ENCODE measurements at places on chromosomes 2 and 18.

DNA sequence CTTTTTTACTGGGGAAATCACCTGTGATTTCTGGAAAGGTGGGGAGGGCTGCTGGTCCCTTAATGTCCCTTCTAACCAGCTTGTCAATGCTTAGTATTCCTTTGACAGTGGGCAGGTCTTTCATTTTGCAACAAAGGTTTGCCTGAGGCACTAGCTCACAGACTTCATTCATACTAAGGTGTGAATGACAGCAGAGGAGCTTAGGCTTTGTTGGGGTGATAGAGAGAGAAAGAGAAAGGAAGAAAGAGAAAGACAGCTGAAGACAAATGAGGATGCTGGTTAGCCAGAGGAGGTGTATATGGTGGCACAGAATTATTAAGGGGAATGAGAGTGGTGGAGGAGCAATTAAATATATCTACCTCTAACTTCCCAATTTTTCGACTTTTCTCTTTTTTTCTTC lies 28.9 kb upstream of the GTF2A1L start:
- DNase-seq, result no peak

DNA sequence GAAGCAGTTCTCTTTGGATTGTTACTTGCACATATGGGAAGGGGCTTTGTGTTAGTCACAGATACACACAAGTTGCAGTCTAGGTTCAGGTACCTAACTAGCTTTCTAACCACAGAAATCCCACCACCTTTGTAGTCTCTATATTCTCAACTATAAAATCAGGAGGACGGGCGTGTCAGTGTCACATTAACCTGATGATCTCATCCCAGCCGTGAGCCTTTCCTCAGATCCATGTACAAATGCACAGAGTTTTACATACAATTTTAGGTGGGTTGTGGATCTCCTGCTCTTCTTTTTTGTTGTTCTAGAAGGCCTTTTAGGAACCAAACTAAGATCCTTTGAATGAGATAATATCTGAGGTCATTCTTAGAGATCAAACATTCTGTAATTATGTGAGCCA lies 94.0 kb downstream of the ZNF532 start:
- no peak for DNase-seq

DNA sequence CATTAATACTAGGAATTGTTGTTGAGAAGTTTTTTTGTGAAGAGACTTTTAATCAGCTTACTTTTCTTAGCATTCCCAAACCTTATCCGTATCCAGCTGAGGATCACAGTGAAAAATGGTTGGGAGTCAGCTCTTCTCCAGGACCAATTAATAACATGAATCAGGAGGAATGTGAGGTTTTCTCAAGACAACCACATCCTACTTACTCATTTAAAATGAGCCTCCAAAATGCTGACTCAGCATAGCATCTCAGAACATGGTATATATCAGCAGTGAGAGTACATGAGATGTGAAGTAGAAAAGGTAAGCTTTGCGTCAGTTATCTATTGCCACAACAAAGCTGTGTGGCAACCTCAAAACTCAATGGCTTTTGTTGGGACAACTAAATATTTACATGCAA lies 140.3 kb downstream of the NRP2 start:
- no peak for DNase-seq

GRCh38 chr18:26438980-26439379 lies 109.4 kb downstream of the KCTD1 start:
- DNase-seq, result no peak

DNA sequence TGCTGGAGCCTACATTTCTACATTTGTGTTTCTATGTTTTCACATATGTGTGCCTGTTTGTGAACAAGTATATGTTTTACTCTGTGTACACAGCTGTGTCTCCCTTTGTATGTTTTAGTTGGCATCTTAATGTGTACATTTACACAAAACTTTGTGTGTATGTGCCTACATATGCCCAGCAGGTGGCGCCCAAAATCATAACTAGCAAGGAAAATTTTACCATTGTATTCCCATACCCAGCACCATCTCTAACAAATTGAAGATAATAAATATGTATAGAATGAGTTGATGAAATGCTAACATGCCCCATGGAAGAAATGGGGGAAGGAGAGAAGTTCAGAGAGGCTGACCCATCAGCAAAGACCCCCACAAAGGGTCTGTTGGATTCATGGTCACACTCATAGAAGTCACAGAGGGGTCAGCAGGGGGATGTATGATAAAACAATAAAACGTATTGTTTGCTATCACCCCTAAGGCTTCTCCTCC lies 48.1 kb downstream of the PKDCC start:
- DNase-seq, result peak; percentile 88

DNA sequence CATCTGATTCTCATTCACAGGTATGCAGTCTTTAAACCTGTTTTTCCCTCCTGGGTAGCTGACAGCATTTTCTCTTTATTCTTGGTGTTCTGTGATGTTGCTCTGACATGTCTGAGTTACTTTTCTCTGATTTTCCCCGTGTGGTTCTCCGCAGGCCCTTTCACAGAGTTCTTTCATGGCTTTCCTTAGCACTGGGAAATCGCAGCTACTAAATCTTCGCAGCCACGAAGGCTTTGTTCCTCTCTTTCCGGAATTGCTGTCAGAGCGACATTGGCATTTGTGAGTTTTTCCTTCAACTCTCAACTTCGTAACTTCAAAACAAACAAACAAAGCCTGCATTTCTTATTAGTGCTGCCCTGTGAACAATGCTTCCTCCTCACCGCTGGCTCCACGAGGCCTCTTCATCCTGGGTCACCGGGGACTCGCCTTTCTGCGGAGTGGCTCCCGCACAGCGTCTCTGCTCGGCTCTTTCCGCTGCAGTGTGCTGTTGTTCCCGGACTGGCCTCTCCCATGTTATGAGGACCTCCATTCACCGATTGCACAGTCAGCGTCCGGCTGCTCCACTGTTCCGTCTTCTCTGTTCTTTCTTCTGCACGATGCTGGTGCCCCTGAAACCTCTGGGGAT lies 16.1 kb downstream of the COLEC11 start:
- DNase-seq, result no peak

DNA sequence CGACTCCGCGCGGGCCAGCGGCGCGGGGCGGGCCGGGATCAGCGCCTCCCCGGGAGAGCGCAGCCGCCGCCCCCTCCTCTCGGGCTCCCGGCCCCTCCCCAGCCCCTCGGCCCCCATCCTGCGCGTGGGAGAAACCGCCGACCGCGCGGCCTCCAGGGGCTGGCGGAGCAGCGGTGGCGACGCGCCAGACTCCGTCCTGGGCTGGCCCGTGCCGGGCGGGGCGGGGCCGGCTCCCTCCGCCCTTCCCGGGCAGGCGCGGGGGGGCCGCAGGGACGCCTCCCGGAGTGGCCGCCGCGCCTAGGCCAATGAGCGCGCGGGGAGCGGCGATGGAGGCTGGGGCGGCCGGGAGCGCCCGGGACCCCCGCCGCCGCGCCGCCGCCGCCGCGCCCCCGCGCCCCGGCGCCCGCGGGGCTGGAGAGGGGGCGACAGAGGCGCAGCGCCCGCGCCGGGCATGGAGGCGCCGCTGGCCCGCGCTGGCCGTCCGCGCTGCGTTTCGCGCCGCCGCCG lies 49.1 kb downstream of the KCNIP3 start:
- no peak for DNase-seq

DNA sequence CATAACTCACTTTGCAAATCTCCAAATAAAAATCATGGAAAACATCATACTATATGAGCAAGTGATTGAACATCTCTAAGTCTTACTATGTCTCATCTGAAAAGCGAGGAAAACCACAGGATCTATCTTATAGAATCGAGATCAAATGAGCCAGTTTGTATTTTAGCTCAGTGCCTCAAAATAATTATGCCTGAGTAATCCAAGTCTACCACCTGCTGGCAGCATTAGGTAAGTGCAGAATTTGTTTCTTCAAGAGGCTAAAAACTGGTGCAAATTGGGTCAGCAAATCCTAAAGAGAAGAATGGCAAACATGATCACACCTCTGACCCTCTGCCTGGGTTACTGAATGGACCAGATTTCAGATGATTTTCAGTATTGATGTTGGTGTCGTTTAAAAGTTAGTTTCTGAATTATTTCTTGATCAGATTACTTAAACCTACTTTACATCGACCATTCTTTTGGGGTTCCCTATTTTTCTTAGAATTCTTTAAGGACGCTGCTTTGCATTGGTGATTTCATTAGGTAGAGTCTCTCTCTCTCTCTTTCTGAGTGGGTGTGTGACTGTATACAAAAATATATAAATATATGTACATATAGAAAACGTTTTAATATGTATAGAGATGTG lies 12.7 kb upstream of the FHOD3 start:
- DNase-seq, result peak; percentile 53

GRCh38 chr2:83860320-83860719 lies 598.8 kb downstream of the SUCLG1 start:
- DNase-seq, result no peak

GRCh38 chr2:189723192-189723591 lies 39.4 kb downstream of the OSGEPL1 start:
- DNase-seq, result no peak

DNA sequence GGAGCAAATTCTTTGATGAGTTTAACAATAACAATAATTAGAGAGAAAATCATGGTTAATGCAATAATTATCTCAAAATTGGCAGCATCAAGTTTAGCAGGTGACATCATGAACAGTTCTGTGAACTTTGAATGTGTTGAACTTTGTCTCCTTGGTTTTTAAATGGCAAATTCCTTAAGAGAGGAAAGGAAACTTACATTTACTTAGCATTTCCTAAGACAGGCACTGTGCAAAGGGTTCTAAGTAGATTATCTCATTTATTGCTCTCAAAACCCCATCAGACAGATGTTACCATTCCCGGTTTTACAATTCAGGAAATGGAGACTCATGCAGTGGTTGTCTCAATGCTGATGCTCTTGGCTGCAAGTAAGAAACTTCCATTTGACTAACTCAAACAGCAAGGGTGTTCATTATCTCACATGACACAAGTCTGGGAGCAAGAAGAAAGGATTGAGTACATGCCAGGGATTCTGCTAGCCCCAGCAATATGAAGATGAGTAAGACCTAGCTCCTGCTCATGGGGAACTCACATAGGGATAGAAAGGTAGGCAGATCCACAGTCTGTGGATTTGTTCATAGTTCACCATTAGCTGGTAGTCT lies 81.3 kb upstream of the ITGA6 start:
- no peak for DNase-seq

GRCh38 chr2:222952204-222952603 lies 91.4 kb downstream of the ACSL3 start:
- no peak for DNase-seq

GRCh38 chr18:34918856-34919255 lies 122.4 kb upstream of the MAPRE2 start:
- no peak for DNase-seq

DNA sequence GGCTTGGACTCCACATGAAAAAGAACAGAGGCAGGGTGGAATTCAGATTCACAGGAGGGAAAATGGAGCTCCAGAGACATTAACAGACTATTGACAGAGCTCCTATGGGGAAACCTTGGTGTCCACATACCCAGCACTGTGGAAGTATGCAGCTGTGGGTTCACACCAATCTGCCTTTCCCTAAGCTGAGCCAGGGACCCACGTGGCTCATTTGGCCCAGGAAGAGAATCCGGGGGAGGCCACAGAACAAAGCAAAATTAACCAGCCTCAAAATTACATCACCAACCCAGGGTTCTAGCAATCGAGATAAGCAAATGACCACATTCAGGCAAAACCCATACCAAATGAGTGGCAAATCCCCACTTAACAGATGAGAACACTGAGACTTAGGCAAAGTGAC lies 105.8 kb upstream of the TWIST2 start:
- no peak for DNase-seq

GRCh38 chr2:234571620-234572407 lies 74.9 kb upstream of the ARL4C start:
- DNase-seq, result no peak

DNA sequence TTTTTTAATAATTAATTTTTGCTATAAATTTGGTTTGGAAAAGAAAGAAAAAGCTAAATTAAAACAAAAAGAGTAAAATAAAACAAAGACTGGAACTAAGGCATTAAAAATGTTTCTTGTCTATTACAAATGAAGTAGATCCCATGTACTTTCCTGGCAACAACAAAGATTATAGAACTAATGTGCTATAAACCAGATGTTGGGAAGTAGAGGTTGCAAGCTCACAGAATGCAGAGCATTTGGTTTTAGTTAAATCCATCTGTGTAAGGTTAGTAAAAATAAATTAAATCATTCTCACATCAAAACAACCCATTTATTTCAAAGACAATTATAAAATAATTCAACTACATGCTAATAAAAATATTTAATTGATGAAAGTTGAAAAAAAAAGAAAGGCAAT lies 157.2 kb upstream of the ZC3H15 start:
- no peak for DNase-seq

- DNase-seq, result no peak
These were observed 55.5 kb upstream of the SLC8A1 start for GRCh38 chr2:40507432-40507831.

DNA sequence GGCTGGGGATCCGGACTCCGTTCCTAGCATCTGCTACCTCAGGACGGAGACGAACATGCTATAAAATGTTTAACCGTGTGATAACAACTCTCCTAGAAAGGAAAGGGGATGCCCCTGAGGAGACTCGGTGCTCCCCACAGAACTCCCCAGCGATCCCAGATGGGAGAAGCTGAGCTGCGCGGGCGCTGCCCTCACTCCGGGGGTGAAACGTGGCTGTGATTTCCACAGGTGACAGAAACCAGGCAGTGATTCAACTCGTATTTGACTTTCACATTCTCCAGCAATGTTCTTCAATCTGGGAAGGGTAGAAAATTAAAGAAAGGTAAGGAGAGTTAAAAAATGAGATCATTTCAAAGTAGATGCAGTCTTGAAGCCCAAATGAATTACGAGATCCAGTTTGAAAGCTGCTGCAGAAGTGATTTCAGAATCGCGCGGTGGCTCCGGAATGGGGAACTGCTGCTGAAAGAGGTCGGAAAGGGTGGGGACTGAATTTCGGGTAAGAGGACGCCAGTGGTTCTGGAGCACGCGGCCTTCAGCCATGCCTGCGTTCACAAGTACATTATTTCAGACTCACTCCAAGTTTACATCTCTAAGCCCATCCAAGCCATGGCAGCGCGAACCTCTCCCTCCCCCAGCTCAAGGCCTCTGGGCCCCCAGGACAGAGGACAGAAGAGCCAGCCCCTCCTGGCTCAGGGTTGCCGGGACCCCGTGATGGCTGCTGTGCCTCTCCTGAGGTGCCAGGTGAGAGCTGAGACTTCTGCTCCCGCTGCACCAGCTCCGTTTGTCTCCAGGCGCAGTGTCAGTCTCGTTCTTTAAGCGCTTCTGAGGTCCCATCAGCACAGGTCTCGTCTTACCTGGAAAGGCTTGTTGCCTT lies 39.5 kb downstream of the ADNP2 start:
- no peak for DNase-seq

- DNase-seq, result no peak
These were observed 8.1 kb downstream of the SP9 start for GRCh38 chr2:174342686-174343342.

DNA sequence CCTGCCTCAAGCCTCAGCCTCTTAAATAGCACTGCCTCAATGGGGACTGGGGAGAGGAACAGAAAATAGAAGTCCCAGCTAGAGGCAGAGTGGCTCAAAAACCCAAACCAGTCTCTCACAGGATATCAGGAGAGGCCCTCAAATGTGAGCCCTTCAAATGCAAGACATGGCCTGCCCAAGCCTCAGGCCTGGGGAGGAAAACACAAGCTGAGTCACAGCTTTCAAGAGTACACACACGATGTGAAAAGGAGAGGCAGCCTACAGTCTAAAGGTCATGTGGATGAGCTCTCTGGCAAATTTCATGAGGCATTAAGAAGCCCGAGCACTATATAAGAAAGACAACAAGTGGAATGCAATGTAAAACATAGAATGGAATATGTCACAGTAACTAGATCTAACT lies 316.6 kb upstream of the MEX3C start:
- DNase-seq, result no peak

GRCh38 chr2:10256515-10257031 lies 46.1 kb upstream of the HPCAL1 start:
- DNase-seq, result no peak

GRCh38 chr18:51044928-51045585 lies 15.0 kb downstream of the SMAD4 start:
- no peak for DNase-seq

- DNase-seq, result no peak
These were observed 170.7 kb downstream of the CTIF start for GRCh38 chr18:48709371-48710062.

Data from NCI-H1694 (cell line).